EH (cell line): ENCODE measurements at places on chromosomes 5 and 9.

GRCh38 chr5:35205186-35205585 is 25.1 kb downstream of the PRLR start:
- DNase-seq, result no peak

DNA sequence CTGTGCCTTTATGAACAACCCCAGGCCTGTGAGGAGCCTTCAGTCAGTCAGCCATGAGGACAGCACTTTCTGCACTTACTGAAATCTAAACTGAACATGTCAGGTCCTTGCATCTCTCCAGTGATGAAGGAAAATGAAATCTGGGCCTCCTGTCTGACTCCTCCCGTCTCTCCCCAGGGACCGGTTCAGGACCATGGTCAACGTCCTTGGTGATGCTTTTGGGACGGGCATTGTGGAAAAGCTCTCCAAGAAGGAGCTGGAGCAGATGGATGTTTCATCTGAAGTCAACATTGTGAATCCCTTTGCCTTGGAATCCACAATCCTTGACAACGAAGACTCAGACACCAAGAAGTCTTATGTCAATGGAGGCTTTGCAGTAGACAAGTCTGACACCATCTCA is 77.0 kb upstream of the PLPP6 start:
- DNase-seq, result peak; percentile 14

DNA sequence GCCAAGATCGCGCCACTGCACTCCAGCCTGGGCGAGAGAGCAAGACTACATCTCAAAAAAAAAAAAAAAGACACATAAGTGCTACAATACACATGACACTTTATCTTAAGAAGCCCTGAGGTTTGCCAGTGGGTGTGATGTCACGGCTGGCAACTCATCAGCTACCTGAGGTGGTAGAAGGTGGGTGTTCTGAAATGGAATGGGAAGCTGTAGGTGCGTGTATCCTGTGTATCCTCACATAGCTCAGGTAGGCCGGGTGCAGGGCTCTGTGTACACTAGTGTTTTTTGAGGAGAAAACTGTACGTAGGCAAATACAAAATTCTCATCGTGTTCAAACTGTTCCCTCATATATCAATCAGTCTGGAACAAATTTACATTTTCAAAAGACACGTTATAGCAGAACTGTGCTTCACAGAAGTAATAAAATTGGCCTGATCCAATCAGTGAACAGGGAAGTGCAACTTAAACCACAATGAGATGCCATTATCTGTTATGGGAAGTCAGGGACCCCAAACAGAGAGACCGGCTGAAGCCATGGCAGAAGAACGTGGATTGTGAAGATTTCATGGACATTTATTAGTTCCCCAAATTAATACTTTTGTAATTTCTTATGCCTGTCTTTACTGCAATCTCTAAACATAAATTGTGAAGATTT is 10.4 kb downstream of the BICD2 start:
- no peak for DNase-seq

- no peak for DNase-seq
Observed at GRCh38 chr9:137485343-137486140, 26.4 kb upstream of the NSMF start.

DNA sequence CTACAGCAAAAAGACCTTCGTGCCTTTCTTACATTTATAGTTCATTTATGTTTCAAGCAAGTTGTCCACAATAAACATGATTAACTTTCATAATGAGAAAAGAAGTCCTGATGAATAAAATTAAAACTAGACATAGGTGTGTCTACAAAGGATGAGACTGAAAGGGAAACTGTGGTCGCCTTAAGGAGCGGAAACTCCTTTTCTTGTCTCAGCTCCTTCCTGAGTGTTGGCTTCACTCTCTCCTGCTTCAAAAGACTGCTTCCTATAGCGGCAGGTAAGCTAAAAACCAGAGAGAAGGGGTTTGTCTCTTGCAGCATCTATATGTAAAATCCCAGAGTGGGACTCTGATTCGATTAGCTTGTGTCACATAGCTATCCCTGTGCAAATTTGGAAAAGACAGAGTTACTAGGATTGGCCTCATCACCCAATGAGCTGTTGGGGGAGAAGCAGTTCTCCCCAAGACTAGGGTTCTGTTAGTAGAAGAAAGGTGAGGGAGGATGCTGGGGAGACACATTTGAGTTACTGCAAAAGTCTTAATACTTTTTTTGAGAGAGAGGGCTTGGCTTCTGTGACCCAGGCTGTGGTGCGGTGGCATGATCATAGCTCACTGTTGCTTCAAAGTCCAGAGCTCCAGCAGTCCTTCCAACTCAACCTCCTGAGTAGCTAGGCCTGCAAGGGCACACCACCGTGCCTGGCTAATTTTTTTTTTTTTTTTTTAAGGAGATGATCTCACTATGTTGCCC is 16.8 kb upstream of the CTSL start:
- DNase-seq, result no peak

GRCh38 chr5:118883362-118883761 is 105.0 kb downstream of the DTWD2 start:
- no peak for DNase-seq

GRCh38 chr5:18043344-18043743 is 409.1 kb downstream of the TAF11L14 start:
- DNase-seq, result no peak

DNA sequence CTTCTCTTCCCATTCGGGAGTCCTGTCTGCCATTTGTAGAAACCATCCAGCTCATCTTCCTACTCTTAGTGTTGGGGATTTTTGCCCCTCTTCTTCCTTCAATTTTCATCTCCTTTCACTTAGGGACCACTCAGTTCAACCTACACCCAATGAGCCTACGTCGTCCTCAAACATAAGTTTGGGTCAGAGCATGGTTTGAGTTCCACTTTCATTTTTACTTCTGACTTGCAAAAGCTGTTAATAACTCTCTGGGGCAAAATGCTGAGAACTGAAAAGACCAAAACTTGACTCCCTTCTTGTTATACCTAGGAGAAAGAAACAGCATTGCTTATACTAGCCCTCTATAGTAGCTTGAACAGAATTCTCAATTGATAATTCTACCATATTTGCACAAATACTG is 381.5 kb upstream of the MPDZ start:
- no peak for DNase-seq

GRCh38 chr9:86077276-86077675 is 22.1 kb downstream of the GOLM1 start:
- DNase-seq, result no peak

DNA sequence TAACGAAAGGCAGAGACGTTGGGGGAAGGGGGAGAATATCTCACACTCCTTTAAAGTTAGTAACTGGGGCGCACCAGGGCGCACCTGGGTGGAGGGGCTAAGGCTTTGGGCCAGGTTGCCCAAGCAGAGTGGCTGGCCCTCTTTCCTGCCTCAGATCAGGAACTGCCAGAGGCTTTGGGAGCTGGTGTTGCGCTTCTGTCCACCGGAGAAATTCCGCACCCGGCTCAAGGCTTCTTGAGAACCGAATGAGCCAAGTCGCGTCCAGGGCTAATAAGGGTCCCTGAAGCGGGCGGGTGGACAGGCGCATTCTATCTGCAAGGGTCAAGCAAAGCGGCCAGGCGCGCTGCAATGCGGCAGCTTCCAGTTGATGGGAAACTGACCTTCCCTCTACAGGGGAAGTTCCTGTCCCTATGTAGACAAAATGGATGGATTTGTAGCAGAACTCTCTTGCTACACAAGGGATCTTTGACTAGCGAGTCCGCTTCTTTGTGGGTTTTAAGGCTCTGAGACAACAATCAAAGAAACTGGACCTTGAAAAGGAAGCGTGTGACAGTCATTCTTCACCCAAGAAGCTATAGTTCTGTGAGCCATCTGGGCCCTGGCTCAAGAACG is 5.5 kb downstream of the PAX5 start:
- no peak for DNase-seq

DNA sequence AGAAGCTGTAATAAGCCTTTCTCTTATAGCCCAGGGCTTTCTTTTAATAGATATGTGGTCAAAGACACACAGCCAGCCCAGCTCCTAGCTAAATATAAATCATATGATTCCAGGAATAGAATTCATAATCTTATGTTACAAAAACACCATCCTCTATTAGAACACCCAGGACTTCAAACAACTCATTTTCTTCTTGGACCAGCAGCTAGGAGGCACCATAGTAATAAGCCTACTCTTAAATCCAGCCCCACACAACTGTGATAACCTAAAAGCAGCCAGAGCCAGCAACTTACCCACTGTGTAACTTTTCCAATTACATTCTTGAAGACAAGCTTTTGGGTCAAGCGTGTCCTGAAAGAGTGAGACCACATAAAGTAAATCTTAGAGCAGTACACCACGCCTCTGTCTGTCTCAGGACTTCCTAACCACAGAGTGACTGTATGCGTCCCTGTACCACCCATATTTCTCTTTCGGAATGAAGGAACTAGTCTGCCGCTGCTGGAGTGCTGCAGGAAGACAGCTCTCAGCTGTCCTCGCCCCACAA is 223.8 kb downstream of the TLE1 start:
- DNase-seq, result peak; percentile 46

DNA sequence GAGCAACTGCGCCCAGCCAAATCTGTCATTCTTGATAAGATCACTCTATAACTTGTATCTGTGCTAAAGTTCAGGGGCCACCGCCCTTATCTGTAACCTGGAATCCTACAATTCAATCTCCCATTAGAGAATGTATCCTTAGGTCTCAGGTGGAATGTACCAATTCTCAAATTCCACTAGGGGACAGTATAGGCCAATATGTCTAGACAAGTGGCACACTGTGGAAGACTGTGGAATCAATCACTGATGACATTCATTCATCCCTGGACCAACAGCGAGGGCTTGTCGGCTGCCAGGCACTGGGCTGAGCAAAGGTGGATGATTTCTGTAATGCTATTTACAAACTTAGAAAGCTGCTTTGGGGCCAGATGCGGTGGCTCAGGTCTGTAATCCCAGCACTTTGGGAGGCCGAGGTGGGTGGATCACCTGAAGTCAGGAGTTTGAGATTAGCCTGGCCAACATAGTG is 28.7 kb upstream of the MEGF9 start:
- DNase-seq, result peak; percentile 44

DNA sequence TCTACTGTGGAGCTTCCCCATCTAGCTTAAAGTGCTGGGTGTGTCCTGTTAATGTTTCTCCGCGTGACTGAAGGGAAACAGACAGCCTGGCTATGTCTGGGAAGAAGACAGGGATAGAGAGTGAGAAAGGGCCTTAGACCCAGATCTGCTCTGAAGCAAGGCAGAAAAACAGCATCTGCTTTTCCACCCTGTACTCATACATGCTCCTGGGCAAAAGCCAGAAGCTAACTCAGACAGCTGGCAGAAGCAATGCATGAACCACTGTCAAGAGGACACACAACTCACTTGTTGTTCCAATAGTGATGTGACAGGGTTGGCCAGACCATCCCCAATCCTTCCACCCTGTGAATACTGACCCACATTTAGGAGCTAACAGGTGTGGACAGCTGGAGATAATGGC is 63.3 kb downstream of the DPYSL3 start:
- no peak for DNase-seq

DNA sequence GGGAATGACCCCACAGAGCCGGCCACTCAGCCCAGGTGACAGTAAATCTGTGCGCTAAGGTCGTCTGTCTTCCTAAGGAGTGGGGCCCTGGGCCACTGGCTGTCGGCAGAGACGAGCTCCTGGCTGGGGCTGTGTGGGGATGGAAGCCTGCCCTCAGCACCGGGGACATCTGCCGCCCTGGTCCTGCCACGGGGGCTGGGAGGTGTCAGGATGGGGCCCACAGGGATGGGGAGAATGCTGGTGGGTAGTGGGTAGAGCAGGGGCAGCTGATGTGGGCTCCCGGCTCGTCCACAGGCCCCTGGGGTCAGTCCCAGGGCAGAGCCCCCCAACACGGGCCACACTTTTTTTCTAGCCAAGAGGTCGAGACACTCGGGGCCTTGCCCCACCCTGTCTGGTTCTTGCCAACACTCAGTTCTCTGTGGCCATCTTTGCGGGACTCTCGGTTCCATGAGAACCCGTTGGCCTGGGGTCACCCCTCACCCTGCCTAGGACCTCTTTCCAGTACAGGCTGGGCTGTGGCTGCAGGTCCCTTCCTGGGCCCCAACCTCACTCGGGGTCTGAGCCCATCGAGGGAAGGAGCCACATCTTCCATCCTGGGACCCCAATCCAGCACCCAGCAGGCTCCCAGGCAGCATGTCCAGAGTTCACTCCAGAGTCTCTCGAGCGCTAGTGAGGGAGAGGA is 45.0 kb downstream of the DBH start:
- no peak for DNase-seq

DNA sequence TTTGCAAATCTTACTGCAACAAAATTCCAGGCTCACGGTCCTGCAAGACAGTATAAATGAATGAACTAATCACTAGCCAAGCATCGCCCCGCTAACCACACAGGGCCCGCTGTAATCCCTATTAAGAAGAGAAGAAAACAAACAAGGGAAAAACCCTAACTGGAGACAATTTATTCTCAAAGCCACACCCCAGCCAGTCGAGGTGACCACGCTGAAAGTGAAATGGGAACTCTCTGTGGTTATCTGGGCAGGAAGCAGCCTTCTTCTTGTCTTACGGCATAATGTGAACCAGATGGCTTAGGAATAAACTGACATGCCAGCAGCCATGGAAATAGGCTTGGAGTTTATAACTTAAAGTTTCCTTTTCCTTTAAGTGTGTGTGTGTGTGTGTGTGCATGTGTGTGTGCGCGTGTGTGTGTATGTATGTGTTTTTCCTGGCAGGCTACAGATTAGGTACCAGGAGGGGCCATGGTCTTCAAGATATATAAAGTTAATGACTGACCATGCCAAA is 120.2 kb downstream of the SEMA6A start:
- DNase-seq, result peak; percentile 92

GRCh38 chr5:956941-957747 is 51.5 kb upstream of the NKD2 start:
- DNase-seq, result peak; percentile 93

GRCh38 chr9:113677057-113677456 is 199.1 kb upstream of the ZNF618 start:
- DNase-seq, result no peak

GRCh38 chr5:14662721-14663260 is 1.7 kb upstream of the OTULIN start:
- DNase-seq, result no peak

DNA sequence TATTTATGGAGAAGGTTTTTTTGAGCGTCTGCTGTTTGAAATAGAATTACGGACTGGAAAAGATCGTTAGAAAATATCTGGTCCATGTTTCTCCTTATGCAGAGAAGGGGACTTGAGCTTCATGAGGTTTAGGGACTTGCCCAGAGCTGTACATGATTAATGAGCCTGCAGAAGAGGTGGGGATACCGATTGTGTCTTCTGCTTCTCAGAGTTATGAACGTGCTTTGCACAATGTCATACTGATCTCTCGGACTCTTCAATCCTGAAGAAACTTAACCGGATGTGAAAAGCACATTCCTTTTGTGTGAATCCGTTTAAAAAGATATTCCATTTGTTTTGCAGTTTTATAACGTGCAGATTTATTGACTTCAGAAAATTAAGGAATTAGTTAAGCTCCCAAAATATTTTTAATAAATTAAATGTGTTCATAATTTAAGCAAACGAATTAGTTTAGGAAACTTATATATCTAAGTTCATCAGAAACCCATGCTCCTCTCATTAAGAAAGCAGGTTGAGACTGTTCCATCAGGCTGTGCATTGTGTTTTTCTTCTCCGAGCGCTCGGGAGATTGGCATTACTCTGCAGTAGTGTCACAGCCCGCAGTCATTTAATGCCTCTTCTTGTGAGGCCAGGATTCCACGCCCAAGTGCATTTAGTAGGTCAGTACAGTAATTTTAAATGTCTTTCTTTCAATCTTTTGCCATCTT is 40.8 kb upstream of the MEF2C start:
- DNase-seq, result no peak
